ENCODE measurements at places on chromosomes 5 and 9.

DNA sequence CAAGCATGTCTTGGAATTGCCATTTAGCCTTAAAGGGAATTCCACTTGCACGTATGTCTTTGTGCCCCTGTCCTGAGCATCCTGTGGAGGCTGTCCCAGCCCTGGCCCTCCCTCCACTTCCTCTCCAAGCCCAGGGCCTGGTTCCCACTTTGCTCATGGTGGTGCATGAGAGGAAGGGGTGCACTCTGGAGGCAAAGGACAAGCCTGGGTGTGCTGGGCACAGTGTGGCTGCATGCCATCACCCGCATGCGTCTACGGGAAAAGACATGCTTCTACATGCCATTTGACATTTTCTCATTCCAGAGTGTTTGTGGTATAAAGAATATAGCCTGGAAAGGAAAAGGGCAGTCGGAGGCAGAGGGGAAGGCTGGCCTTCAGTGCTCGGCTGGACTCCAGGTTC is 7.2 kb upstream of the IRX2 start:
- DNase-seq: no peak

DNA sequence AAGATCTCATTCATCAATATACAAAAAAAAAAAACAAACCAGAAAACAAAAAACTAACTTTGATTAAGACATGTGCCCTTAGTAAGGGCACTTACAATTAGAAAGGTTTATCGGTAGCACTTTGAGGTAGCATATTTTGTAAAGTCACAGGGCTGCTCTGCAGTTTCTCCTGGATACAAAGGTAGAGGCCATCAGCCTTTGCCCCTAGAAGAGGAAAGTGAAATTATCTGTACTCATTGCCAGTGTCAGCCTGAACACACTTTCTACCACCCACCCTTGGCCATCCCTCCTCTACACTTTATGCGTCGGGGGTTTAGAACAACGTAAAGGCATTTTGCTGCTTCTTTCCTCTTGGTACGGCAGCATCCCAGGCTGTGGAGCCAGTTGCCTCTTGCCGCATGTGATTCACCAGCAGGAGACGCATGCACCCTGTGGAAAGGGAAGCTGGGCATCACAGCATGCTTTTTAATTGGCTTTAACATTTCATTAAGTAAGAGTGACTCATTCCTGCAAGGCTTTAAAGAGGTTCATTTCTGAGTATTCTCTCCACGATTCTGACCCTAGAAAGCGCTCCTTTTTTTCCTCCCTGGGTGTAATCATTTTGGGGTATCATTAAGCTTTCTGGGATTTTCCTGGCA is 84.6 kb downstream of the CEMIP2 start:
- no peak for DNase-seq

GRCh38 chr5:102722931-102723330 is 32.2 kb upstream of the PAM start:
- no peak for DNase-seq

- no peak for DNase-seq
Observed at GRCh38 chr9:37011530-37011929, 22.5 kb downstream of the PAX5 start.

GRCh38 chr9:94767331-94768072 is 41.0 kb downstream of the AOPEP start:
- no peak for DNase-seq

GRCh38 chr9:130292106-130292505 is 26.5 kb downstream of the HMCN2 start:
- no peak for DNase-seq

GRCh38 chr5:53438486-53439472 is 41.6 kb upstream of the FST start:
- DNase-seq: no peak

DNA sequence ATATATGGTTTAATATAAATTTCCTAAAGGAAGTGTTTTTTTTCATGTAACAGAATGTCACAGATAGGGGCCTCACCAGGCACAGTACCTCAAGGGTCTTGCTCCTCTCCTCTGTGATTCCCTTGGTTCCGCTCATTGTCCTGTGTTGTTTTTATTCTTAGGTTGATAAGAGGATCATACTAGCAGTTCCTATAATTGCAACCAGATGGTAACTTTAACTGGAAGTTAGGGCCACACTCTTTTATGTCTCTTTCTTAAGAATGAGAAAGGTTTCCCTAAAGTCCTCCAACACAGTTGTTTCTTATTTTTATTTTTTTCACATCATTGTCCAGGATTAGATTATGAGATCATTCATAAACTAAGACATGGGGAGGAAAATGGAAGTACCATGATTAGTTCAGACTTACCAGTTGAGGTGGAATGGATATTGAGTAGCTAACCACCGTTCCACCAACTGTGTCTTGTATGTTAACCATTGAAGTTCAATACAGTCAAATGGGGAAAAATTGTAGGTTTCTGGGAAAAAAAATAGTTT is 41.1 kb downstream of the FAM174A start:
- DNase-seq: no peak

DNA sequence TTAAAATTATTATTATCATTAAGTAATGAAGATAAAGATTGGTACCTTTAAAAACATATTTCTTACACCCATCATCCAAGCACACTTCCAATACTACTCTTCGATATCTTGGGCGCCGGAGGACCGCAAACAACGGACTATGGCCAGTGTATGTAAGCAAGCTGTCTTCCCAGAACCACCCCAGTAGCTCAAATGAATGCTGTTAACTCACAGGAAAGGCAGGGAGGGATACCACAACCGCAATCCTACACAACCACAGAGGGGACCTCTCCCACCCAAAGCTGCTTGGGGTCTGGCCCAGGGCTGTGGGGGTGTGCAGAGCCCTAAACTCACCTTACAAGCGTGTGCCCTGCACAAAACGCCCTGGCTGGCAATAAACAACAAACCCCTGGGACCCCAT is 20.6 kb downstream of the GOLM1 start:
- DNase-seq: no peak

DNA sequence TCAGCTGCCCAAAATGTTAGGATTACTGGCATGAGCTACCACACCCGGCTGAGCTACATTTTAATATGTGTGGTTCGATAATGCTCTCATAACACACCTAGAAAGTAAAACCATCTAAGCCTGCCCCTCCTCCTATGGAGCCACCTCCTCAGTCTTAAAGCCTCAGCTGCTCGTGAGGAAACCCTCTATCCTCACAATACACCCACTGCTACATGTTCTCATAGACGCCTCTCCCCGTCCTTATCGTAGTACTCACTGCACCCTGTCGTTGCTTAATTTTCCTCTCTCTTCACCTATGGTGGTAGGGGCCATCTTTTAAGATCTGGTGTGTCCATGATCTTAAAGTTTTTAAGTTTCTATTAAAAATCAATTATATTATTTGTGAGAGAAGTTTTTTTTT is 72.9 kb downstream of the RCL1 start:
- no peak for DNase-seq

All from C1 segment of cervical spinal cord (tissue), 14 donors.